ENCODE measurements at places on chromosomes 1 and 21.

DNA sequence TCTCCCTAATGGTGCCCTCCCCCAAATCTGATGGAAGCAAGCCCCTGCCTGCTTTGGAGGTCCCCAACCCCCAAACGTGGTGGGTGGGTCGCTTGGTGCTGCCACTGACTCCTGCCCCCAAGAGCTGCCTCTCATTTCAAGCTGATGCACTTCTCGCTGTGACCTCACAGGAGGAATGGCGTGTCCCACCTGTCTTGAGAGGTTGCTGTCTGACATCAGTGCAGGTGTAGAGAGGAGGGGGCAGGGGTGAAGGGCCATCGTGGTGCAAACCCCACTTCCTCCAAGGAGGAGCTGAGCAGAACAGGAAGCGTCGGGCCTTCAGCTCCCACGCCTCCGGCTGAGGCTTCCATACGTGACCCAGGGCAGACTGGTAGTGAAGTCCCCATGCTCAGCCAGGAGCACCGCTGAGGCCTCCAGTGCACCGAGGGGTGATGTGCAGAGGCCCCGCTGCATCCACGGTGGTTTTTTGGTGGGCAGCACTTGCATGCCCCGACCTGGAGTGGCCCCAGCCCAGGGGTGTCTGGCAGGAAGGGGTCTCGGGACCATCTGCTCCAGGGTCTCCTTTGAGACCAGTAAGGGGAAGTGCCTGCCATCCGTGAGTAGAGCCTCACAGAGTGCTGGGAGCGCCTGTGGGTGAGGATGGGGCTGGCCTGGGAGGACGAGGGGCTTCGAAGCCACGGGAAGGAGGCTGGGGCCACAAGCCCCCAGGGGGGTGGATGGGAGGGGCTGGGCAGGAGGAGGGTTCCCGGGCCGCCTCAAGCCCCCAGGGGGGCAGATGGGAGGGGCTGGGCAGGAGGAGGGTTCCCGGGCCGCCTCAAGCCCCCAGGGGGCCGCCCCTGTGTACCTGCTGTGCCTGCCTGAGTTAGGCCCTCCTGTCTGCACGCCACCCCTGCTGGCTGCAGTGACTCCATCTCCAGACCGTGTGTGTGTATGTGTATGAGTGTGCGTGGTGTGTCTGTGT, 39.8 kb downstream of the WDR4 start:
- DNase-seq: no peak

DNA sequence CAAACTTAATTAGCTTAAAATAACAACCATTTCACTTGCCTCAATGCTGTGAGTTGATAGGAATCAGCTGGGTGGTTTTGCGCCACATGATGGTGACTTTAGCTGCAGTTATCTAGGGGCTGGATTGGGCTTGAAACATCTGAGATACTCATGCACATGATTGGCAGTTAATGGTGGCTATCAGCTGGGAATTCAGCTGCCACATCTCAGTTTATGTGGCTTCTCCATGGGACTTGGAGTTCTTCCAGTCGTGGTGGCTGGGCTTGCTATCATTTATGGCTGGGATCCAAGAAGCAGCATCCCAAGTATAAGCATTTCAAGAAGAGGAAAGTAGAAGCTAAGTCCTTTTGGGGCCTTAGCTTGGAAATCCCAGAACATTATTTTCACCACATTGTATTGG, 36.4 kb downstream of the PDC start:
- no peak for DNase-seq

GRCh38 chr1:29858646-29859045, 622.3 kb downstream of the PTPRU start:
- DNase-seq: no peak

- DNase-seq: no peak
Measured at GRCh38 chr21:32392299-32392879, 423 bp downstream of the URB1 start.

- DNase-seq: no peak
Measured at GRCh38 chr1:213194383-213194782, 143.3 kb downstream of the RPS6KC1 start.

DNA sequence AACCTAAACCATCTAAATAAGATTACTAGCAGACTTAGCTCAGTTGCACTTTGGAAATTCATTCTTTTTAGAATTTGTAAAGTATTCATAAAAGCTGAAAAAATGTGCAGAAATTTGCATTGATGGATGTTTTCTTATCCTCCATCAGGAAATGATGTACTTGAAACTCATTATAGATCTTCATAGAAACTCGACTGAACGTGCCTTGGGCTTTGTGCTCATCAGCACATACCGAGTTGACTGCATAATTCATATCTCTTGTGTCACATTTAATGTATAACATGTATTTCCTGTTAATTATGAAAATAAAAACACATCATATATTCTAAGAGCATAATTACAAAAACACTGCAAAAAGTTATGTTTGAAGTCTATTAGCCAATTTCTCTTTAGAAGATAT, 290.9 kb upstream of the NR5A2 start:
- no peak for DNase-seq

- DNase-seq: no peak
Measured at GRCh38 chr1:223147409-223147808, 4.4 kb upstream of the TLR5 start.

- no peak for DNase-seq
Measured at GRCh38 chr1:151849126-151849525, 4.4 kb downstream of the THEM5 start.

DNA sequence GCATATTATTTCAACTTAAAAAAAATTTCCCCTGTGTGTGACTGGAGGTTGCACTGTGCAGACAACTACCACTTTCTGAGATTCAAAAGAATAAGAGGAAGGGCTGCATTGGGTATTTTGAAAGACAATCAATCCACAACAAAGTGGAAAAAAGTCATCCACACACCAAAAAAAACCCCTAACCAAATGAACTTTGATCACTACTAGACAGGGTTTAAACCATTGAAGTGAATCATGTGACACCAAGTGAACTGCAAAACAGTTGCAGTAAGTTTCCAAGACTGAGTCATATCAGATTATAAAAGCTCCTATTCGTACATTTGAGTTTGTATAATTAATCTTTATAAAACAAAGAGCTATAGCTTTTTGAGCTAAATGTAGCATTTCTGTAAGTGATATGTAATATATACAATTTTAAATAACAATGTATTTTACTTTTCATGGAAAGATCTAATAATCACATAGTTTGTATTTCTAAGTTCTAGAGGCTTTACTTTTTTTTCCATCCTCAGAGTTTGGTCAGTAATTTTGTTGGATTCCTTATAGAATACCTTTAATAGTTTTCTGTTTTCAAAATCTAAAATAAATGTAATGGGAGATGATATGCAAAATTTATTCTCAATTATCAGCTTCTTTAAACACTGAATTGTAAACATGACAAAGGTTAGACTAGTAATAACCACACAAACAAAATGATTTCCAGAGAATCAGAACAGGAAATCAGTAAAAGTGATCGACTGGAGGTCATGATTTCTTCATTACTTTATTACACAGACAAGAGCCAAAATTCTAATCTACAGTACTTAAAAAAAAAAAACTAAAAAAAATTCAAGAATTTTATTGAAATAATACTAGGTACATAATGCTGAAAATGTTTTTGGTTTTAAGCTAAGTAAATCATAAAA, 50.5 kb upstream of the GFI1 start:
- DNase-seq: no peak

DNA sequence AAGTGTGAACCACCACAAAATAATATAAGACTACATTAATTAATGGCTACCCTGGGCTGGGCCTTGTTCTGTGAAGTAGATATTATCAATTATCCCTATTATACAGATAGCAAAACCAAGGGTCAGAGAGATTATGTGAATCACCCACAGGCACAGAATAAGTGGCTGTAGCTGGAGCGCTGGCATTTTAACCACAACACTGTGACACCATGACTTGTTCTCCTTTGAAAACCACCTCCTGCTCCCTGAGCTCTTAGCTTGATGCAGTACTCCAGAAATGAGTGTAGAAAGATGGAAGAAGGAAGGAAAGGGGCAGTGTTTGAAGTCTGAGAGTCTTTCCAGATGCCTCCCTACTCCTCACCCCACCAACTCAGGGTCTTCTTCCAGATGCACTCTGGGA, 29.5 kb upstream of the JUN start:
- DNase-seq: no peak

DNA sequence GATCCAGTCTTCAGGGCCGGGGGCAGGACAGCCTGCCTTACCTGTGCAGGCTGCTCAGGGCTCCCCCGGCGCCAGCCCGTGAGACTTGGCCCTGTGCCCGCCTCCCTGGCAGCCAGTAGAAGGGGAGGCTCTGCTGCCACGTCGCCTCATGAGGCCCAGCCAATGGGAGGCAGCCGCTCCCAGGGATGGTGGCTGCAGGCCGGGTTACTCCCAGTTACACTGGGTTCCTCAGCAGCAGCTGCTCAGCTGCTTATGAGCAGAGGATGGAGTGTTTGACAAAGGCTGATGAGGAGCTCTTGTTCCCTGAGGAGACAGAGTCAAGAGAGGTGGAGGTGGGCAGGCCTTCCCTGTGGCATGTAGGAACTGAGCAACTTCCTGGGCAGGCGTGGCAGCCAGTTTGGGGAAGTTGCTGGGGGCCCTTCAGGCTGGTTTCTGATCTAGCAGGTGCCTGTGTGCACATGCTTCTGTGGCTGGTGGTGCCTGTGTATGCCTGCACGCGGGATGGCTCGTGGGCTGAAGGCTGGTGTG, 5.5 kb downstream of the MFSD2A start:
- peak; percentile 71 for DNase-seq

GRCh38 chr1:160066829-160067745, 2.9 kb downstream of the KCNJ10 start:
- no peak for DNase-seq

GRCh38 chr21:34989337-34990151, 59.6 kb downstream of the RUNX1 start:
- DNase-seq: peak; percentile 31

DNA sequence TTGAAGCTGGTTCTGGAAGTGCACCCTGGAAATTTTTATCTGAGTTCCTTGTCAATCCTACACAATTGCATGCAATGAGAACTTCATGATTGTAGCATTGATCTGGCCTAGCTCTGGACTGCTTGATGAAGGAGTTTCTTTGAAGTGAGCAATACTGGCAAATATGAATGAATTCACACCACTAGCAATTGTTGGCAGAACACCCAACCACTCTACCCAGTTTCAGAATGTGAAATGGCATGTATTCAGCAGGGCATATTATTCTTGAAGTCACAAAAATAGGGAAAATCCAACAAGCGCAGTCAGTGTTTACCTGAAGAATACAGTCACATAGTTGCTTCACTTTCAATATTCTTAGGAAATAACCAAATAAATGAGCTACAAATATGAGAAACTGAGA, 57.3 kb downstream of the RGS5 start:
- no peak for DNase-seq

GRCh38 chr1:55150880-55151588, 64.1 kb downstream of the USP24 start:
- DNase-seq: no peak
